ENCODE measurements at places on chromosomes 3 and 15.

DNA sequence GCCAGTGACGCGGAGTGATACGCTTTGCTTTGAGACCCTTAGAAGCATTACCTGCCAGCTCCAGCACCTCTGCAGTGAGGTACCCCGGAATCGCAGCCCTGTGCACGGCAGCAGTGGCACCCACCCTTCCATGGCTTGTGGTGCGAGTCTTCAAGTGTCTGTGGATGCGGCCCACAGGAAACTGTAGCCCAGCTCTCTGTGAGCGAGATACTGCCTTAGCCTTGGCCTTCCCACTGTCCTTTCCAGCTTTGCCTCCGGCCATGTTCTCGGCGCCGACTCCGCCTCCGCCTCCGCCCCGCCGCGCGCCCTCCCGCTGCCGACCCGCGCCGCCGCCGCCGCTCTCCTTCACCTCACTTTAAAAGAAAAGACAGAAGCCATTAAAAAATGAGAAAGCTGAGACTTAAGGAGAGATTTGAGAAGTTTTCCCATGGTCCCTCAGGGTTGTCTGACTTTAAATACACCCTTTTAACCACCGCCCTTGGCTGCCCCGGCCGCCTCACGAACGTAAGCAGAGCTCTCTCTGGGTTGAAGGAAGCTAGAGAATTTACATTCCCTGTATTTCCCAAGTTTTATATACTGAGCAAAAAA is 78.5 kb upstream of the FAM174B start:
- no peak for DNase-seq

DNA sequence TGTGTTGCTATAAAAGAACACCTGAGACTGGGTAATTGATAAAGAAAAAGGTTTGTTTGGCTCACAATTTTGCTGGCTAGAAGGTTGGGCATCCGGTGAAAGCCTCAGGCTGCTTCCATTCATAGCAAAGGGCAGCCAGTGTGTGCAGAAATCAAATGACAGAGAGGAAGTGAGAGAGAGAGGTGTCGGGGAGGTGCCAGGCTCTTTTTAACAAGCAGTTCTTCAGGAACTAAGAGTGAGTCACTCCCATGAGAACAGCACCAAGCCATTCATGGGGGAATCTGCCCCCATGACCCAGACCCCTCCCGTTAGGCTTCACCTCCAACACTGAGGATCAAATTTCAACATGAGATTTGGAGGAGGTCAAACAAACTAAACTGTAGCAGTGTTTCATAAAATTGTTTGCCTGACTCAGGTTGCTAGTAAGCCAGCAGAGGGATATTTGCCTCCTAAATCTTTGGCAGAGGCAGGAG is 4.5 kb upstream of the PARP15 start:
- DNase-seq: peak; percentile 65

DNA sequence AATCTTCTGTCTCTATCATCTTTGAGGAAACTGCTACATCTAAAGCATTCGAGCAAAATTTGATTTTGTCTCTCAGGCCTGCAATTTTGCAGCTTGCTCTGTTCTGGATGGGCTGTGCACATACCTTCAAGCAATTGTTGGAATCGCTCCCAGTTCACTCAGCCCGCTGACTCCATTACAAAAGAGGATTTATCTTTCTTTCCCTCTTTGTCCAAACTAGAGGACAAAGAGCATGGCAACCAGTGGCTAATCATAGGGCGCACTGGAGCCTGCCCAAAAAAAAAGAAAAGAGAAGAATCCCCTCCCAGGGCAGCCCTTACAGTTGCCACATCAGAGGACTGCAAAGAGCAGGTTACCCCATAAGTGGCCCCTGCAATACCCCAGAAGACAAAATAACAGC is 49.0 kb upstream of the DUT start:
- DNase-seq: no peak

- no peak for DNase-seq
These were observed 32.5 kb downstream of the IGSF10 start for GRCh38 chr3:151428386-151428785.

GRCh38 chr3:69776920-69777581 is 37.8 kb downstream of the MITF start:
- no peak for DNase-seq

DNA sequence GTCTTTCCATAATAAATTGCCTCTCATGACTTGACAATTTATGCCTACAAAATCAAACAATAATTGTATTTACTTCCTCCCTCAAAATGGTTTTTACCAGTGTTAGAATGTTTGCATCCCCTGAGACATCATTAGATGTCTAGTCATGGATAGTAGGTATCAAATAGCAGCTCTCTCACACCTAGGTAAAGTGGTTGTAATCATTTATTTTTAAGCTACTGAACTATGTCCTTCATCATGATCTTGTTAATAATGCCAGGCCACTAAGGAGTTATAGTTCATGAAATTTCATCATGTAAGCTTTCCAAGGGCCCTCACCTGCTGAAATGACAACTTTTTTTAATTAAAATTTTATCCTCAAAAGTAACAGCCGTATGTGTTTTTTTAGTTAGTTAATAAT is 134.1 kb downstream of the ARPP21 start:
- no peak for DNase-seq

DNA sequence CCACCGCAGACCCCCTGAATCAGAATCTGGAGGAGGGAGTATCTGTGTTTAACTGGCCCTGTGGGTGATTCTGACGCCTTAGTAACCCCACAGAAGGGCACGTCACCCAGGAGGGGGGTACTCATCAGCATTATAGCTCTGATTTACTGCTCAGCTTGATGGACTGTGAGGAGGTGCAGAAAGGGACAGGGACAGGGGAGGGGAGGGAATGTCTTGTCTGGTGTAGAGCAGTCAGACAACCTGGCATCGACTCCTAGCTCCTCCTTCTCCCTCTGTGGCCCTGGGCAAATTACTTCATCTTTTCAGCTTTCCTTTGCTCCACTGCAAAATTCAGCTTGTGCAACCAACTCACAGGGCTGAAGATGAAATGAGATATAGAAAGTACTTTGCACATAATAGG is 42.3 kb upstream of the GLCE start:
- DNase-seq: no peak

DNA sequence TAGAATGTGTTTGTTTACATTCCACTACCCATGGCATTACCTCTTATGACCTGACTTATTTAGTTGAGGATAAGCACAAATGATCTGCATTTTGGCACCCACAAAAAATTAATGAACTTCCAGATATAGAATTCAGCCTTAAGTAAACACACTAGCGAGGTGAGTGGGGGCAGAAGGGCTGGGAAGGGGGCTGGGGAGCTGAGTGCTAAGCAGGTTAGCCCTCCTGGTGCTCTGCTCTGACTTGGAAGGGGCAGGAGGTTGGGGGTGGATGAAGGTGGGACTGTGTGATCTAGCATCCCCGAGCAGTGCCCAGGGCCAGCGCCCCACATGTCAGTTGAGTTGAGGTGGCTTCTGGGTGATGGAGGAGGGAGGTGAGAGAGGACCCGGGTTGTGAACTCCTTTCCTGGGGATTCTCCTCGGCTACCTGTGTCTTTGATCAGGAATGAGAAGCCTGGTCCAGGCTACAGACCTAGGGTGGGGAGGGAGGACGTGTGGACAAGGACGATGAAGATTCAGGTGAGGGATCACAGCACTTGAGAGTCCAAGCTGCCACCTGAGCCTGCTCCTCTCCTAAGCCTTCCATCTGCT is 178.6 kb upstream of the SMAD3 start:
- DNase-seq: no peak

DNA sequence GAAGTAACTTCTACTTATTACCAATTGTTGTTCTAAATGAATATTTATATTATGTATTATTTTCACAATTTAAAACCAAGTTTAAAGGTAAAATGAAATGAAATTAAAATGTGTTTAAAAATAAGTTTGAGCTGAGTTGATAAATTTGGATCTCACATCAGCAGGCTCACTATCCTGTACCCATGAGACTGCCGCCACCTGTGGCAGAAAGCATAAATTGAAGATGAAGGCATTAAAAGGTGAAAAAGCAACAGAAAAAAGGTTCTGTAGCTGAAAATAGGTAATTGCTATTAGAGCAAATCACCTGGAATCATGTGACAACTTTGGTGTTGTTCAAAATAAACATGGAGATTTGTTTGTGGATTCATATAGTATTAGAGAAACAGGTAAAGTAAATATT is 133.0 kb upstream of the CADM2 start:
- no peak for DNase-seq

- DNase-seq: no peak
These were observed 264.7 kb upstream of the KCNH8 start for GRCh38 chr3:18883571-18883970.

- DNase-seq: no peak
These were observed 158.0 kb downstream of the CLSTN2 start for GRCh38 chr3:140092848-140093536.

DNA sequence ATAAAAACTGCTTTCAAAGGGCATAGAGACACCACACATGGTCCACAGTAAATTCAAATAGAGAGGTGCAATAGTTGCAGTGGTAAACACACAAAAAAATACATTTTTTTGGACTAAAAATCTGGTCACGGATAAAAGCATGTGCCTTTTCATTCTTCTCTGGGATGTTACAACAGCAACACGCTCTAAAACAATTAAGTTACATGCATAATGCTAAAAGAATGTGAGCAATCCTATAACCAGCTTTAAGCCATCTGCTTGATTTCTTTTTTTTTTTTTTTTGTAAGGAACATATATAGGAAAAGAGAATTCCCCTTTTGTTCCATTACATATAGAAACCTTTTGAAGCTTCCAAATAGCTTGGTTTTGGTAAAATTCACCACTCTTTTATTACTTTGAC is 20.0 kb downstream of the WNT5A start:
- no peak for DNase-seq

DNA sequence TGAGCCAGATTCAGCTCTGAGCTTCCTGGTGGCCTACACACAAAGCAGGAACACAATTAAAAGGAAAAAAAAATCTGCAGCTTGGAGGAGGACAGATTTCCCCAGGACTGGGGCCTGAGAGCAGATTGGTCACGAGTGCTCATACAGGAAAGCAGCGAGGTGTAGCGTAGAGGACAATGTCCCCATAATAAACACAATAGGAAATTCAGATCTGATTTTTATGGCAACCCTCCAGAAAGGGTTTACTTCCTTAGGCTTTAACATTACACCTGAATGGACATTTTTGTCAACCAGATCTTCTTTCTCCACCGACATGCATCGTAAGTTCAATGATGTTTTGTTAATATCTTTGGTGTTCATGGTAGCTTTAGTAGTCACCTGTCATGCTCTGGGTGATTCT is 23.3 kb downstream of the SLC6A20 start:
- DNase-seq: no peak

- no peak for DNase-seq
These were observed 6.6 kb downstream of the HAPLN3 start for GRCh38 chr15:88888719-88889118.

GRCh38 chr3:120764206-120764605 is 21.7 kb downstream of the GTF2E1 start:
- DNase-seq: no peak

- no peak for DNase-seq
These were observed 162.7 kb downstream of the FGF12 start for GRCh38 chr3:192564611-192565010.

GRCh38 chr3:184907681-184908649 is 96.0 kb downstream of the VPS8 start:
- DNase-seq: no peak

DNA sequence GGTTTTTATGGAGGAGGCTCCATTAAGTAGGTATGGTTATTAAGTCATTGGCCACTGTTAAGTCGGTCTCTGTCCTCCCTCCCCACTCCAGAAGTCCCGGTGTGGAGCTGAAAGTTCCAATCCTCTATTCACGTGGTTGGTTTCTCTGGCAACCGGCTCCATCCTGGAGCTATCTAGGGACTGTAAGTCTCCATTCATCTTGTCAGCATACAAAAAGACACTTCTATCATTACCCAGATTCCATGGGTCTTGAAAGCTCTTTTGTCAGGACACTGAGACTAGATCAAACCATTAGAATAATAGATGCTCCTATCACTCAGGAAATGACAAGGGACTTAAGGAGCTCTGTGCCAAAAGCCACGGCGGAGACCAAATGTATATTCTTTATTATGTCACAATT is 110.3 kb downstream of the PIK3CB start:
- no peak for DNase-seq

Measured in Peyer's patch (tissue), 4 donors.